PC-9 (cell line): ENCODE measurements at places on chromosomes 12 and 14. TPM values are rescaled to one million over a fixed set of nuclear protein-coding genes. Genes with fewer than 3 reads are reported as not detected.

Gene LGR5
- total RNA-seq: not detected in 2 replicates

Gene NRIP2
- not detected in 2 replicates for total RNA-seq

Gene LRRC9
- not detected in 2 replicates for total RNA-seq

Gene XRCC3
- total RNA-seq: 64.1 and 65.1 TPM in 2 replicates

Gene OAS3
- total RNA-seq: 16.2 and 17.4 TPM in 2 replicates

Gene SLC2A13
- total RNA-seq: 1.0 and 1.6 TPM in 2 replicates

Gene HIGD1C
- not detected in 2 replicates for total RNA-seq

Gene CCDC196
- total RNA-seq: not detected in 2 replicates

Gene SMCO2
- total RNA-seq: 1.9 and 3.7 TPM in 2 replicates

Gene GPR68
- not detected in 2 replicates for total RNA-seq

Gene FGF6
- total RNA-seq: not detected in 2 replicates

Gene HNF1A
- not detected in 2 replicates for total RNA-seq

DNA sequence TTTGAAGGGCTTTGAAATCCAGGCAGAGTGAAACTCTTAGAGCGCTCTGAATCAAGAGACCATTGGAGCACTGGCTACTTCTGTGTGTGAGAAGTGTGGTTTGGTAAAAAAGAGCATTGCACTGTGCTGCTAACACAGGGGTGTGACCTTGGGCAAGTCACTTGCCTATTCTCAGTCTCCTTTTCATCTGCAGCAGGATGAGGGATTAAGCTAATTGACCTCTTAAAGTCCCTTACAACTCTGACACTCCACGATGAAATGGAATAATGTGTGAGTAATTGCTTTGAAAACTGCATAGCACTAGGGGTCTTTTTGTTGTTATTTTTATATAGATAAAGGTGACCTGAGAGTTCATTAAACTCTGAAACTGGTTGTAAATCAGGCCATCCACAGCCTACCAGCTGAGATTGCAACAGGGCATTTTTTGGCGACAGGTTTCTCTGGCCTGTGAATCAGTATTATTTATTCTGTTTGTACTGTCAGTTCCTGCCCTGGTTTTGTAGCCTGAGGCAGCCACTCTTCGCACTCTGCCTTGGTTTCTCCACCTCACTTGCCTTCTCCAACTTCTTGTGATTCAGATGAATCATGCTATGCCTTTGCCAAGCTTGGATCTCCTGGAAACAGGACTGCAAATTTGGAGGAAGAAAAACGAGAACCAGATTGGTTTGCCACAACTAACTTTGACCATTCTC lies 159.9 kb upstream of the PARP11 start:
- H3K27me3 ChIP-seq: peaks cover 23% of the 10 kb centered on the region
- no peaks in the 10 kb centered on the region for H3K36me3 ChIP-seq
- no peak overlapping the region for H3K27ac ChIP-seq
- H3K4me1 ChIP-seq: no peaks in the 10 kb centered on the region
- no peak for DNase-seq

- H3K4me1 ChIP-seq: peaks cover 4% of the 10 kb centered on the region; the same call in 1 of the 2 replicates
- H3K27ac ChIP-seq: no peak overlapping the region
- DNase-seq: no peak
- H3K27me3 ChIP-seq: no peaks in the 10 kb centered on the region
- H3K4me3 ChIP-seq: no peak overlapping the region
Observed at GRCh38 chr12:117145597-117146154, 44.6 kb downstream of the FBXO21 start.

GRCh38 chr12:77102691-77103090 lies 37.3 kb upstream of the E2F7 start:
- H3K27ac ChIP-seq: peak overlapping the region; percentile 33; the same call in 1 of the 2 replicates
- peaks cover 13% of the 10 kb centered on the region for H3K4me1 ChIP-seq
- H3K4me3 ChIP-seq: no peak overlapping the region

DNA sequence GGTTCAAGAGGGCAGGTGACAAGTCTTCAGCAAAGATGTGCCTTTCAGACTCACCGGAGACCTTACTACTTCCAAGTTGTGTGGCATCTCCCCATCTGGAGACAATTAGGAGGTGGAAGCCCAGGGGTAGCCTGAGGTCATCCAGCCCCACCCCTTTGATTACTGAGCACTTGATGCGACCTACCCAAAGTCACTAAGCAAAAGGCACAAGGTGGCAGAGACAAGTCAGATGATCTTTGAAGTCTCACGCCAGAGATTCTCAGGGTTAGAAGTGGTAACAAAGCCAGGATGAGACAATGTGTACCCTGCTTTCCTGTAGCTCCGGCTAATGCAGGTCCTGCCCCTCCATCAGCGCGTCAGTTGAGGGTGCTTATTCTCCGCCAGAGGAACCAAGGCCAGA lies 1.4 kb upstream of the FOXN3 start:
- no peak for DNase-seq
- 0 out of 2 replicates have a peak, but pooled peaks cover 4% of the 10 kb centered on the region for H3K27me3 ChIP-seq
- H3K36me3 ChIP-seq: no peaks in the 10 kb centered on the region
- no peaks in the 10 kb centered on the region for H3K4me1 ChIP-seq
- H3K4me3 ChIP-seq: no peak overlapping the region

GRCh38 chr14:59213368-59214315 lies 25.2 kb downstream of the DAAM1 start:
- H3K27me3 ChIP-seq: no peaks in the 10 kb centered on the region
- no peak overlapping the region for H3K4me3 ChIP-seq
- H3K4me1 ChIP-seq: peaks cover 3% of the 10 kb centered on the region; the same call in 1 of the 2 replicates
- no peaks in the 10 kb centered on the region for H3K36me3 ChIP-seq
- no peak overlapping the region for H3K27ac ChIP-seq

GRCh38 chr12:124542021-124542949 lies 25.1 kb downstream of the NCOR2 start:
- no peaks in the 10 kb centered on the region for H3K27me3 ChIP-seq
- no peak overlapping the region for H3K27ac ChIP-seq
- H3K4me1 ChIP-seq: peaks cover 41% of the 10 kb centered on the region
- H3K4me3 ChIP-seq: no peak overlapping the region
- no peaks in the 10 kb centered on the region for H3K36me3 ChIP-seq

DNA sequence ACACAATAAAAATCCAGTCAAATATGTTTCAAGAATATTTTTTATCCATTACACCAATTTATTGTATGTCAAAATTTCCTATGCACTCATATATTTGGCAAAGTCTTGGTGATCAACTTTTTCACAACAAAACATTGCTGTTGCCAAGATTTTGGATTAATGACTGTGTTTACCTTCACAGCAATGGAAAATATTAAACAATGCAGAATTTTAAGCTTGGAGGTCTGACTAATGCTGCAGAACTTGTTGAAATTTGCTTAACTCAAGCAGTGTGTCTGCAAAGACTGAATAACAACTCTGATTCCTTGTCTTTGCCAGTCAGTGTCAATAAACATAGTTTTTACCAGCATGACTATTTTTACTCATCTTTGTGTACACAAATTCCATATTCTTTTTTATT lies 336.4 kb downstream of the CCER1 start:
- no peaks in the 10 kb centered on the region for H3K36me3 ChIP-seq
- H3K4me1 ChIP-seq: no peaks in the 10 kb centered on the region
- DNase-seq: no peak
- no peaks in the 10 kb centered on the region for H3K27me3 ChIP-seq
- H3K27ac ChIP-seq: no peak overlapping the region
- H3K4me3 ChIP-seq: no peak overlapping the region

- no peaks in the 10 kb centered on the region for H3K27me3 ChIP-seq
- 0 out of 2 replicates have a peak overlapping the region, but pooled peaks have one; percentile 26 for H3K27ac ChIP-seq
- DNase-seq: peak; percentile 51
- no peak overlapping the region for H3K4me3 ChIP-seq
- peaks cover 8% of the 10 kb centered on the region for H3K4me1 ChIP-seq
Observed at GRCh38 chr14:24279301-24280186, 8.1 kb upstream of the RABGGTA start.

DNA sequence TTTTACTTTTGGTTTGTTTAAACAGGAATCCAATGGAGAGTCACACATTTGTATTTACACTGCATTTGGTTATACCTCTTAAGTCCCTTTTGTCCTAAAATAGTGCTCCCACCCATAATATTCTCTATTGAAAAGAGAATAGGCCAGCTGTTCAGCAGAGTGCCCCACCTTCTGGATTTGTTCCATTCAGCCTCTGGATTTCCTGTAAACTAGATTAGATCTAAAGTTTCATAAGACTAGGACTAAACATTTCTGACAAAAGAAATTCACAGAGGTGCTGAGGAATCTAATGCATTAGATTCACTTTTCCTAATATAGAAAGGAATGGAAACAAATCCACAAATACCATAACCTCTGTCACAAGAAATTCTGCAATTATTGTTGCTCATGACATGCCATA lies 38.1 kb downstream of the GCH1 start:
- no peaks in the 10 kb centered on the region for H3K27me3 ChIP-seq
- H3K4me3 ChIP-seq: no peak overlapping the region
- H3K27ac ChIP-seq: no peak overlapping the region

DNA sequence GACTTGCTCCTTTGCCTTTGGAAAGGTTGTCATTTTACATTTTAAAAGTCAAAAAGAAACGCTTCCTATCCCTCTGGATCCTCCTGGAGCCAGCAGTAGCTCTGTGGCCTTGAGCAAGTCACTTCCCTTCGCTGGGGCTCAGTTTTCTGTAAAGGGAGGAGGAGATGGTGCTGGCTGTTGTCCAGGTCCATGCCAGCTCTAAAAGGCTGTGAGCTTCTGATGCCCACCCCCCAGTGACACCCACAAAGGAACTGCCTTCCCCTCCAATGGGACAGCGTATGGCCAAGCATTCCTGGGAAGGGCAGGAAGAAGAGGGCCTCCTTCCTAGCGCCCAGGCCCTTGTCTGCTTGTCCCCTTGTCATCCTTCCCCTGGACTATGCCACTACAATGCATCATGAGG lies 81.5 kb downstream of the NTF3 start:
- peaks cover 91% of the 10 kb centered on the region for H3K27me3 ChIP-seq
- no peak for DNase-seq
- H3K4me3 ChIP-seq: no peak overlapping the region
- H3K36me3 ChIP-seq: no peaks in the 10 kb centered on the region
- H3K4me1 ChIP-seq: no peaks in the 10 kb centered on the region
- no peak overlapping the region for H3K27ac ChIP-seq

- H3K27me3 ChIP-seq: no peaks in the 10 kb centered on the region
- H3K27ac ChIP-seq: no peak overlapping the region
- no peak overlapping the region for H3K4me3 ChIP-seq
- no peaks in the 10 kb centered on the region for H3K4me1 ChIP-seq
- DNase-seq: no peak
Observed at GRCh38 chr12:89858718-89859117, 150.1 kb upstream of the ATP2B1 start.

DNA sequence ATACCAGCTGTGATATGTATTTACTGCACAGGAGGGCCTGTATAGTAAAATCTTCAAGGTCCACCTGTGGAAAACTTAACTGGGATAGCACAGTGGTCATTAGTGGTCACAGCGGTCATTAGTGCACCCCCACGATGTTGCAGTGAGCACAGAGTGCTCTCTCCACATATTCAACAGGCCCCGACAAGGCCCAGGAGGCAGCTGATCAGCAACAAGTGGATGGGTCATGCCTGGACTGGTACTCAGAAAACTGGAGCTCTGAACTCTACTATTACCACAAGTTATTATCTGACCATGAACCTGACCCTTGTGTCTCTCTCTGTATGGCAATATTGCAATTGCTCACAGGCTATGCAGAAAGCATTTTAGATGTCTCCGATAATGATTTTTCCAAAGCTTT lies 129.5 kb downstream of the SLC35F4 start:
- no peaks in the 10 kb centered on the region for H3K36me3 ChIP-seq
- DNase-seq: no peak
- no peak overlapping the region for H3K4me3 ChIP-seq
- H3K27ac ChIP-seq: no peak overlapping the region
- H3K4me1 ChIP-seq: no peaks in the 10 kb centered on the region
- H3K27me3 ChIP-seq: no peaks in the 10 kb centered on the region

GRCh38 chr14:23103581-23103980 lies 1.2 kb downstream of the CIROP start:
- DNase-seq: no peak
- no peaks in the 10 kb centered on the region for H3K27me3 ChIP-seq
- no peaks in the 10 kb centered on the region for H3K4me1 ChIP-seq
- H3K36me3 ChIP-seq: peaks cover 3% of the 10 kb centered on the region; the same call in 1 of the 2 replicates

GRCh38 chr12:10012630-10013330 lies 2.4 kb downstream of the CLEC12B start:
- no peaks in the 10 kb centered on the region for H3K27me3 ChIP-seq
- 0 out of 2 replicates have a peak, but pooled peaks cover 5% of the 10 kb centered on the region for H3K4me1 ChIP-seq
- H3K4me3 ChIP-seq: no peak overlapping the region

- H3K4me3 ChIP-seq: no peak overlapping the region
- H3K4me1 ChIP-seq: no peaks in the 10 kb centered on the region
- H3K36me3 ChIP-seq: no peaks in the 10 kb centered on the region
- H3K27me3 ChIP-seq: no peaks in the 10 kb centered on the region
Observed at GRCh38 chr14:66540038-66540437, 32.1 kb downstream of the GPHN start.

- H3K4me3 ChIP-seq: no peak overlapping the region
- H3K27ac ChIP-seq: no peak overlapping the region
- DNase-seq: no peak
- H3K27me3 ChIP-seq: peaks cover 100% of the 10 kb centered on the region
Observed at GRCh38 chr12:2638273-2639019, 156.3 kb upstream of the FKBP4 start.

GRCh38 chr12:45872446-45872845 lies 117.9 kb downstream of the SCAF11 start:
- H3K27me3 ChIP-seq: no peaks in the 10 kb centered on the region
- no peak overlapping the region for H3K4me3 ChIP-seq
- no peak for DNase-seq

DNA sequence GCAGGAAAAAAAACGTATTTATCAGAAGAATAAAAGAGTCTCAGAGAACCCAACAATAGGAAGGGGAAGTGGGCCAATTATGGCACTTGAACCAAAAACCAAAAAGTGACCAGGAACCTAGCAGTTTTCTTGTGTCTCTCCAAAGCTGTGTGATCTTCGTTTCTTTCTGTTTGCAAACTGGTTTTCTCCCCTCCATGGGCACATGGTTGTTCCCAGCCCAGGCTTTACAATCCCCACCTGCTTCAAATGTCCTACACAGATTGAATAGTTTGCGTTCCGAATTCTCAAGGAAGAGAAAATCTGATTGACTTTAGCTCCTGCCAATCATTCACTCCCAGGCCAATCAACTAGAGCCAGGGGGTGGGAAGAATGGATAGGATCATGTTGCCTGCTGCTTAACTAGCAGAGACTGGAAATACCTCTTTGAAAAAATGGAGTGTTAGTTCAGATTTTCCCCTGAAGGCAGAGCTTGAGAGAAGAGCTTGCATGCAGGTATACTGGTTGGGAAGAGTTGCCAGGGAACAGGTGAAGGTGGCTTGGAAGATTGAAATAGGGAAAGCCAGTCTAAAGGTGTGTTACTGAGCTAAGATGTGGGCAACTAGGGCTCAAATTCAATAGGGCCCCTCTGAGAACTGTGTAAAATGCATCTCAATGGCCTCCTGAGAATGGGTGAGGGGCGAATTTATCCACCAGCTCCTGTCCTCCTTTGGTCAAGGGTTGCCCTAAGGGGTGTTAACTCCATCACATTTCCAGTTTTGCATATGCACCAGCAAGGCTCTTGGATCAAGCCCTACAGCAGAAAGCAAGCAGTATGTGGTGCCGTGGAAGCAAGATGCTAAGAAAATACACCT lies 106.4 kb upstream of the SRRM4 start:
- no peaks in the 10 kb centered on the region for H3K4me1 ChIP-seq
- no peak overlapping the region for H3K4me3 ChIP-seq
- H3K27ac ChIP-seq: no peak overlapping the region
- peaks cover 25% of the 10 kb centered on the region for H3K27me3 ChIP-seq
- H3K36me3 ChIP-seq: no peaks in the 10 kb centered on the region

GRCh38 chr12:39638178-39638577 lies 18.6 kb upstream of the ABCD2 start:
- H3K4me1 ChIP-seq: no peaks in the 10 kb centered on the region
- DNase-seq: no peak
- H3K36me3 ChIP-seq: no peaks in the 10 kb centered on the region
- H3K4me3 ChIP-seq: no peak overlapping the region
- no peaks in the 10 kb centered on the region for H3K27me3 ChIP-seq

GRCh38 chr12:2177003-2177402 lies 124.2 kb downstream of the CACNA1C start:
- H3K27ac ChIP-seq: no peak overlapping the region
- DNase-seq: no peak
- H3K4me3 ChIP-seq: no peak overlapping the region
- H3K36me3 ChIP-seq: no peaks in the 10 kb centered on the region
- H3K4me1 ChIP-seq: no peaks in the 10 kb centered on the region
- H3K27me3 ChIP-seq: peaks cover 97% of the 10 kb centered on the region
